KG1 (cell line): ENCODE measurements at places on chromosomes 16 and 17.

GRCh38 chr16:5604770-5605169 is 507.2 kb upstream of the EEF2KMT start:
- DNase-seq, result no peak

GRCh38 chr17:35932586-35932985 is 2.0 kb upstream of the RDM1 start:
- no peak for DNase-seq

DNA sequence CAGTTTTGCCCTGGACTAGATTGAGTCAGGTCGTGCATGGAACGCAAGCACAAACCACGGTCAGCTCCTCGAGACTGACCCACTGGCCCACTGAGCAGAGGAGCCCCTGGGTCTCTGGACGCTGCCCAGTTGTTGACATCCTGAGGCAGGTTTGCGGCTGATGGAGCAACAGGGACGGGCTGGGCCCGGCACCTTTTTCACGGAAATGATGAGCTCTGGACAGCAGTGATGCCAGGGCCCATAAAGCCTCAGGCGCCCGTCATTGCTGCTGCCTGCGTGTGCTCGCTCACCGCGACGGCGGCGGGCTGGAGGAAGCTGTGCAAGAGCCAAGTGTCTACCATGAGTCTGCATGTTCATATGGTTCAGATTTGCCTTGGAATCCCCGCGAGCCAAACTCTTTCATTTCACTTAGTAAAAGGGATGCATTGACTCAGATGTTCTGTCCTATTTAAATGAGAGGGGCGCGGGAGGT is 30.8 kb upstream of the CRISPLD2 start:
- no peak for DNase-seq

GRCh38 chr17:17098551-17099179 is 56.4 kb downstream of the MPRIP start:
- no peak for DNase-seq

DNA sequence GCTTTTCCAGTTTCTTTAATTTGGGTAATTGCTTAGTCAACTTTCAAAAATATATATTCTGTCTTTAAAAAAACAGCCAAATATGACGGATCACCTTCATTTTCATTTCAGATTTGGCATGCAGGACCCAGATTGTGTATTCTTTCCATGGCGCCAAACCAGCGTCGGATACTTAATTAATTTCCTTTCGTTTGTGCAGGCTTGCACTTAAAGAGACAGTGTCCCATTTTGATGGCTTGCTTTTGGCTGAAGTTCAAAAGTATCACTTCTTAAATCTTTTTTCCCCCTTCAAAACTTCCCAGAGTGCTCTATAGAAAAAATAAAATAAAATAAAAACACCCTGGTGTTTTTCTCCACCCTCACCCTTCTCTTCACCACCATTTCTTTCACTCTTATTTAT is 394.5 kb upstream of the SOX9 start:
- no peak for DNase-seq

DNA sequence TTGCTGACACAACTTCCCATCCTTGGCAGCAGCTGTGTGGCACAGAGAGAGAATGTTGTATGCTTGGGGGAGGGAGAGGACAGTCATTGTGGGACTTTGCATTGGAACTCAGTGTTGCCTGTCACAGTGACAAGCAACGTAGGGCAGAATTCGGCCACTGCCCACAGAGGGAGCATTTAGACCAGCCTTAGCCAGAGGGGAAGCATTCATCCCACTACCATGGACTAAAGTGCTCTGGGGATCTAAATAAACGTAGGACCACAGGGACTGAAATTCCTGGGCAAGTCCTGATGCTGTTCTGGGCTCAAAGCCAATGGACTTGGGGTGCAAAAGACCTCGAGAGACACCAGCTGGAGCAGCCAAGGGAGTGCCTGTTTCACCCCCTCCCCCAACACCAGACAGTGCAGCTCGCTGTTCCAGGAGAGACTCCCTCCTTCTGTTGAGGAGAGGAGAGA is 44.9 kb downstream of the ABCA8 start:
- DNase-seq, result no peak

DNA sequence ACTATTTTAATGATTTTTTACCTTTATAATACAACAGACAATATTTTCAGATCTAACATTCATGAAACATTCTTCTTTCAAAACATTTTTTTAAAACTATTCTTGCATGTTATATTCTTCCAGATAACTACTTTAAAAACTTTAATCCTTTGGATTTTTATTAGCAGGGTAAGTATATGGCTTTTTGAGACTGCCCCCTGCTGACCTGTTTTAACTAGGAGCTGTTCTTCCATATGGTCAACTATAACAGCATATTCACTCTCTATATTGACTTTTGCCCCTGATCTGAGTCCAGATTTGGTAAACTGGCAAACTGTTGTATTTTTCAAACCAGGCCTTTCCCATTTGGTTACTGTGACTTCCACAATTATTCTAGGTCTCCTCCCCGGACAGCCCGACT is 16.5 kb downstream of the ZNF18 start:
- DNase-seq, result no peak

DNA sequence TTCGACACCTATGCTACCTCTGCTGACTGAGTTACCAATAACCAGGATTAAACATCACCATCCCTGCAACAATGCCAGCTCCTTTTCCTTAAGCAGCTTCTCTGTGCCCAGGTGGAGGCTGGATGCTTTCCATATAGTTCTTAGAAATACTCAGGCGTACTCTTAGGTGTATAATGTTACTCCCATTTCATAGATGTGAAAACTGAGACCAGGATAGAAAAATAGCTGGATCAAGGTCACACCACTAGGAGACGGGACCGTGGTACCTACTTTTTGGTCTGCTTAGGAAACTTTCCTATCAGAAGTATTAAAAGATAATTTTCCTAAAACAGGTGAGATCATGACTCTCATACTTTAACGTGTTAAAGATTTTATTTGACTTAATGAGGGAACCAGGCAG is 141.7 kb upstream of the RPL38 start:
- DNase-seq, result no peak

DNA sequence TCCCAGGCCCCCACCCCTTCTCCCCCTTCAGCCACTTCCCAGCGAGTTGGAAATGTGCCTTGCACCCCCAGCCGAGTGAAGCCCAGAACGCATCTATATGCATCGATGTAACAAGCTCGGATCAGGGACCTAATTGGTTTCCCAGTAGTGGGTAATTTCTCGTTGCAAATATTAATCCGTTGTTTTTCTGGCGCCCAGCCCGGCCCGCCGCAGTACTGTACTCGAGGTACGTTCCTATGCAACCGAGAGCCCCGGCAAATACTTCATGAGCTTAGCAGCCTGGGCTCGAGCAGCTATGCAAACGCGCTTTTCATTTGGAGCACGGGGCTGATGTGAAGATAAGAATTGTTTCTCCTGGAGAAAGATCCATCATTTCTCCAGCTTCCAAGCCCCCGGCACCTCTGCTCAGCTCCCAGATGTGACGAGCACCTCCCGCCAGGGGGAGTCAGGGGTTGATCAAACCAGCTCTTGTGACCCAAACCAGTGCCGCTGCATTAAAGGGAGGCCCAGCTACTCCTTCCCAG is 229.8 kb downstream of the KATNIP start:
- DNase-seq, result no peak
